ENCODE measurements at places on chromosomes 5 and 9.

GRCh38 chr5:157600252-157600651 lies 24.7 kb upstream of the ADAM19 start:
- no peak for DNase-seq

GRCh38 chr5:83583859-83584258 lies 112.3 kb downstream of the VCAN start:
- no peak for DNase-seq

DNA sequence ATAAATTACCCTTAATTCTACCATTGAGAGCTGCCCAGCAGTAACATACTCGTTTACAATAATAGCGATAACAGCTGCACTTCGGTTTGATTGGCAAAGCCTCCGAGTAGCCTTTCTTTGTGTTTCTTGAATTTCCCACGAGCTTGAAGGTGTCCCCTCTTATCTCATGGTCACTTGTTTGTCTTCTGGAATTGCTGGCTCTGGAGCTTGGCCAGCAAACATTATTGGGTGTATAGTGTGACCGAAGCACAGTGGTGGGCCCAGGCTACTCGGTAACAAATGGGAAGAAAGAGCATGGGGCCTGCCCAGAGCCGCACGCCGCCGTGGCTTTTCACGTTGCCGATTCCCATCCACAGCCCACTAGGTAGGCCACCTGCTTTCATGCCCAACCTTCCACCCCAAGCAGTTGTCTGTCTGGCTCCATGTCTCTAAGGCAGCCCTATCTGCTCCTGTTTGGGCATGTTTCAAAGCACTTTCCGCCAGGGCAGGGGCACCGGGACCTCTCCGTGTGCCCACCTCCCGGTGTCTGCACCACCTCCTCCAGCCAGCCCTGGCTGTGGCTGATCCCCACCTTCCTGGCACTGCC lies 8.7 kb downstream of the STKLD1 start:
- no peak for DNase-seq

GRCh38 chr5:68367287-68367686 lies 151.7 kb downstream of the PIK3R1 start:
- DNase-seq = no peak

- no peak for DNase-seq
Measured at GRCh38 chr9:137150617-137151457, 11.9 kb downstream of the GRIN1 start.

- DNase-seq = no peak
Measured at GRCh38 chr5:170120576-170120975, 14.9 kb downstream of the FOXI1 start.

Measured in AML-193 (cell line).